ENCODE measurements at places on chromosomes 1 and 21.

DNA sequence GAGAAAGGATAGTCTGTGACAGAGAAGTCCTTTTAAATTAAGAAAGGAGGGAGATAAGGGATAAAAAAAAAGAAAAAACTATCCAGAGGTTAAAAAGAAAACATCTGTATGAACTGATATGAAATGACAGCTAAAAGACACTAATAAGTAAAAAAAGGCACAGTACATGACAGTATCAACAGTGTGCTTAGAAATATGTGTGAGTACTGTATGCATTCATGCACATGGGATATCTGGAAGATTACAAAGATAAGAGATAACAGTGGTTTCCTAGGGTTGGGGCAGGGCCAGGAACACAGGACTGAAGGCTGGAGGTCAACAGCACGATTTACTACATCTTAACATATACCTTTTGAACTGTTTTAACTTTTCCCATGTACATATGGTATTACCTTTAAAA, 13.3 kb downstream of the PTP4A2 start:
- no peak for DNase-seq

- no peak for DNase-seq
Measured at GRCh38 chr1:31099293-31100032, 33.9 kb upstream of the PUM1 start.

DNA sequence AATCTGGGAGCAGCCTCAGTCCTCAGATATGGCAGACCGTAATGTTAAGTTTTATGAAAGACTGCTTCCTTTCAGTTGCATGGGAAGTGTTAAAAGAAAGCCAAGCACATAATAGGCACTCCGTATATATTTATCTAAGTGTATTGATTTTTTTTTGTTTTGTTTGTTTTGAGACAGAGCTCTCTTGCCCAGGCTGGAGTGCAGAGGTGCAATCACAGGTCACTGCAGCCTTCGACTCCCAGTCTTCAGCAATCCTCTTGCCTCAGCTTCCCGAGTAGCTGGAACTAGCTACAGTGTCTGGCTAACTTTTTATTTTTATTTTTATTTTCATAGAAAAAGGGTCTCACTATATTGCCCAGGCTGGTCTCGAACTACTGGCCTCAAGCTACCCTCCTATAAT, 341.8 kb downstream of the USH2A start:
- no peak for DNase-seq

DNA sequence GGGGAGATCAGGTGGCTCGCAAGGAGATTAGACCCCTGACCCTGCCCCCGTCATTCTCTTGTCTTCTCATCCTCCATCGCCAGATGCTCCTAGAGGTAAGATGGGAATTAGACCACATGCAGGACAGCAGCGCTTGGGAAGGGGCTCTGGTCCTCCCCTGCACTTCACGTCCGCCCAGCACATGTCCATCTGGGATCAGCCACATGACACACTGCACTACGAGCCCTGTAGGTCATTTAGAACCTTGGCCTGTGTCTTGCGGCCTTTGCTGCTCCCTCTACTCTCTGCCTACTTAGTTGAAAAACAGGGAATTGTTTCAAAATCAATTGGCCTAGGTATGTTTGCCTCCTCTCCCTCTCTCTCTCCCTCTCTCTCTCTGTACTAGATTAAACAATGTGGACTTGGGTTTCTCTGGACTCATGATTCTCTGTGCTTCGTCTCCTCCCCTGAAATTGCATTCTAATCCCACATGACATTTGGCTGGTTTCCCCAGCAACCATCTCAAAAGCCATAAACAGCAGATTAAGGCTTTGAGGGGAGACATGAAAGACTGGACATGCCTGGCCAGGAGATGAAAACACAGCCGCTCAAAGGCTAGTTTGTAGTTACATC, 3.8 kb upstream of the NCMAP start:
- no peak for DNase-seq

GRCh38 chr1:46072975-46073374, 59.5 kb downstream of the PIK3R3 start:
- no peak for DNase-seq

- no peak for DNase-seq
Measured at GRCh38 chr1:9079988-9080704, 10.7 kb upstream of the SLC2A5 start.

DNA sequence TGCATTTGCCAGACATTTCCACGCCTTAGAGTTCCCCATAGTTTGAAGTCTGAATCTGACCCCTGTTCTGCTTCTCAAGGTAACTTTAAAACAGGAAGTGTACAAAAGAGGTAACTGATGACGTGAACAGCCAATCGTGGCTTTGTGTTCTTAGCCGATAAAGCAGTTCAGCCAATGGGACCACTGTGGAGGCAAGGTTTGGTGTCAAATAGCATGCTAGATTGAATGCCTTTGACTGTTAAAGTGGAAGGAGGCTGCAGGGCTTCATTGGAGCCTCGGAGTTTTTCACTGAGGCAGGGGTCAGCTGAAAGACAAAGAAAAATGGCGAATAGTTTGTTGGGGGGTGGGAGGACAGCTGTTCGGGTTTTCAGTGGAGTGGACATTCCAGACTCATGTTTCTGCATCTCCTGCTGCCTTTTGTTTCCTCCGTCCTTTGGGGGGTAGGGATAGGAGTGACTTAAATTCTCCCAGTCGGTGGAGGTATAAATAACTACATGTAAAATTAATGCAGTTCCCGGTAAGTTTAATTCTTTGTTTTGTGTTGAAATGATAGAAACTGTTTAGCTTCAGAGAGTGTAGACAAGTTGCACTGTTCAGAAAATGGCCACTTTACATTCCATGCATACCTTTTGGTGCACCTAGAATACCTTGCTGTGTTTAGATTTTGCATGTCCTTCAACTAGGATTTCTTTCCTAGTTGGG, 17.7 kb downstream of the NFYC start:
- peak; percentile 91 for DNase-seq

- DNase-seq, result no peak
Measured at GRCh38 chr21:37410639-37411038, 44.1 kb downstream of the DYRK1A start.

GRCh38 chr1:230280054-230280795, 145.9 kb downstream of the PGBD5 start:
- DNase-seq, result peak; percentile 55

GRCh38 chr1:151858886-151859665, 5.6 kb upstream of the THEM5 start:
- no peak for DNase-seq

- DNase-seq, result no peak
Measured at GRCh38 chr1:246798606-246799496, 74.6 kb downstream of the SCCPDH start.

GRCh38 chr1:228156515-228156881, 6.8 kb downstream of the GJC2 start:
- no peak for DNase-seq

DNA sequence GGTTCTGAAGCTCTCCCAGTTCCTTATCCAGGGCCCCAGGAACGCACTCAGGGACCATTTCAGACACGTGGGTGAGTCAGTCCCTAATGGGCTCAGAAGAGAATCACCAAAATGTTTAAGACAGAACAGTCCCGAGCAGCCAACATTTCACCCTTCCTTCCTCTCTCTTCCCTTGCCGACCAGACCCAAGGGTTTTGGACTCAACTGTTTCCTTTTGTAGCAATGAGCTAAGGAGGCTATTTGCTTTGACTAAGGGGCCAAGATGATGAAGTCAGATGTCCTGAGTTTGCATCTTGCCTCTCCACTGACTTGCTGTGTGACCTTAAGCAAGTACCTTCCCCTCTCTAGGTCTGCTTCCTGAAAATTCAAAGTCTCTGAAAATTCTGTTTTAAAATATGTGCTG, 472.3 kb upstream of the VAMP3 start:
- DNase-seq, result no peak

- peak; percentile 81 for DNase-seq
Measured at GRCh38 chr1:6052543-6053205, 7.0 kb downstream of the KCNAB2 start.

DNA sequence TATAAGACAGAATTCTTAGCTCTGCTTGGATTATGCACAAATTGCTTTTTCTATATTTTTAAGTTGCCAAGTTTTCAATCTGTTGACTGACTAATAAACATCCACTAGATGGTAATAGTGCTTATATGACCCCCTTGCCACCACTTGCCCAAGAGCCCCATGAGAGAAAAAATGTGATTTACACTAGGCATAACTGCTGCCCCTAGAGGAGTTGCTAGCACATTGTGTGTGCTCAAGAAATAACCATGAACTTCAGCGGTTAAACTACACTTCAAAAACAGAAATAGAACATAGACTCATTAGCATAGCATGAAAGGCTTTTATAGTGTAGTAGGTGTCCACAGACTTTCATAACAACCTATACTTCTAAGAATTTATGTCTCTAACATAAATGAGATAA, 61.4 kb downstream of the BRINP3 start:
- DNase-seq, result no peak

GRCh38 chr1:215421744-215422143, 145.4 kb upstream of the KCTD3 start:
- no peak for DNase-seq

Data from mucosa of descending colon (tissue), 3 donors.